ENCODE measurements at places on chromosomes 1 and 21.

- no peak for DNase-seq
These were observed 96.5 kb downstream of the DAB1 start for GRCh38 chr1:57327336-57327735.

GRCh38 chr21:35005077-35005476, 44.0 kb downstream of the RUNX1 start:
- DNase-seq, result no peak

- DNase-seq, result no peak
These were observed 311.8 kb upstream of the DPYD start for GRCh38 chr1:98232678-98233077.

GRCh38 chr1:66648901-66649595, 103.2 kb upstream of the DYNLT5 start:
- no peak for DNase-seq

GRCh38 chr1:30360281-30360680, 363.1 kb downstream of the MATN1 start:
- DNase-seq, result no peak

GRCh38 chr21:33403786-33404585, 773 bp downstream of the IFNGR2 start:
- DNase-seq, result no peak

- no peak for DNase-seq
These were observed 1.7 kb downstream of the ARID1A start for GRCh38 chr1:26697431-26697977.

- no peak for DNase-seq
These were observed 51.7 kb downstream of the PAX7 start for GRCh38 chr1:18682375-18682774.

- peak; percentile 11 for DNase-seq
These were observed 167.2 kb upstream of the HMCN1 start for GRCh38 chr1:185566995-185567394.

DNA sequence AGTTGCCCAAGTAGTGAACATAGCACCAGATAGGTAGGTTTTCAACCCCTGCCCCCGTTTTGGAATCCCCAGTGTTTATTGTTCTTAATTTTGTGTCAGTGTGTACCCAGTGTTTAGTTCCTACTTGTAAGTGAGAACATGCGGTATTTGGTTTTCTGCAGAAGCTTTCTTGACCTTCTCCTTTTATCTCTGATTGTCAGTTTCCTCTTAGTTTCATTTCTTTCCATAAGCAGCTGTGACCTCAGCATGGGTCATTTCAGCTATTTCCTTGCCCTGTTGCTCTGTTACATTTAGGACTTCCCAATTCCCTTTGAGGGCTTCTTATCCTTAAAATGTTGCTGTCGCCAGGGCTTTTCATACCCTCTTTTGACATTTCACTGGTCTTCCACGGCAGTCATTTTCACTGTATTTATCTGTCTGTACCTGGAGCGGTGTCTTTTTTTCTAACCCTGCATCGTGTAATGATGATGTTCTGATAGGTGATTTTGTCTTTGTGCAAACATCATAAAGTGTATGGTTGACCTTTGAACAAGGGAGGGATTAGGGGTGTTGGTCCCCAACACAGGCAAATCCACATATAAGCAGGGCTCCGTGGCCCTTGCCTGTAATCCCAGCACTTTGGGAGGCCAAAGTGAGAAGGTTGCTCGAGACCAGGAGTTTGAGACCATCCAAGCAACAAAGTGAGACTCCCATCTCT, 15.0 kb downstream of the ITSN1 start:
- no peak for DNase-seq

- DNase-seq, result no peak
These were observed 90.7 kb downstream of the ARHGEF10L start for GRCh38 chr1:17630048-17630830.

DNA sequence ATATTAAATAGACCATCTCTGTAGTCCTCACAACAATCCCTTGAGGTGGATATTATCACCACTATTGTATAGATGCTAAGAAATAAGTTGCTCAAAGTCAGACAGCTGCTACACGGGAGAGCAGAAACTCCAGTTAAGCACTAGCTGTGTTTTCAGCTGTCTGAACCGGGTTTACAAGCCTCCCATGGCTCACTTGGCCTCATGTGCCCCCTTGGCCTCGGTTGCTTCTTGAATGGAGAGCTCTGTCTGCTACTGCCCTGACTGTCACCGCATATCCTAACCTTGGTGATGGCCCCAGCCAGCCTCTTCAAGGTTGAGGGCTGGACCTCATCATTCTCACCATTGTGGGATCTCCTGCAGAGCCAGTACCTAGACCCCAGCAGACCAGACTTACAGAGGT, 123.4 kb downstream of the AK5 start:
- no peak for DNase-seq

- DNase-seq, result no peak
These were observed 5.1 kb upstream of the CSRP1 start for GRCh38 chr1:201511941-201512539.

- peak; percentile 7 for DNase-seq
These were observed 1.5 kb downstream of the LHX8 start for GRCh38 chr1:75135573-75136194.

DNA sequence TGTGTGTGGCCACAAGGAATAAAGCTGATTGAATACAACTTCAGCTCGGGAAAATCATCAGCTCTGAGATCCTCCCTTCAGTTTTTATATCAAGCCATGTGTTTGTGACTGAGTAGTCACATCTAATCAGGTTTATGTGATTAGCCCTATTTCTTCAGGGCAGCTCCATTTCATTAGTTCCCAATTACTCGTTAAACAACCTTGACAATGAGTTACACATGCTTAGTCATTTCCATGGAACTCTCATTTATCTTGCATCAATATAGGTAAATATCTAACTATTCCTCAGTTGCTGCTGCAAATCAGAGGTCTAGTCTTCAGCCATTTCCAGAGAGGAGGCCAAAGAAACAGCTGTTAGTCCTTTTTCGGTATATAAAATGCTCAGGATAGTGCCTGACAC, 16.3 kb downstream of the CRB1 start:
- no peak for DNase-seq

GRCh38 chr1:152747831-152748230, 10.0 kb upstream of the KPRP start:
- DNase-seq, result no peak
